CD4-positive, alpha-beta T cell treated with Interleukin-4 for 4 hours (primary cell): ENCODE measurements at places on chromosomes 6 and 20.

DNA sequence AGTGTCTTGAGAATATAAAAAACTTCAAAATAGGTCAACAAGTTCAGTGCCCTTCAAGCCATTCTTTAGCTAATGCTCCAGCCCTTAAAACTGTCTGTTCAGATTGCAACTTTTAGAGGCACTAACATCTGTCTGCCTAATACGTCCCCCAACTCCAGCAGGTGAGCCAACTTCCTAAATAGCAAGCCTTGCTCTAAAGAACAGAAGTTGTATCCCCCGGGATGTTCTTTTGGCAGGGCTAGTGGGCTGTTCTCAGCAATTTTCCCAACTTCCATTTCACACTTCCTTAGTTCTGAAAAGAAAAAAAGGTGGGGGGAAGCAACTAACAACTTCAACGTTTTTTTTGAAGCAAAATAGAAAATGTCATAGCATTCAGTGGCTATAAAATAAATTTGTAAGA lies 290.0 kb upstream of the PTCHD4 start:
- DNase-seq = no peak

DNA sequence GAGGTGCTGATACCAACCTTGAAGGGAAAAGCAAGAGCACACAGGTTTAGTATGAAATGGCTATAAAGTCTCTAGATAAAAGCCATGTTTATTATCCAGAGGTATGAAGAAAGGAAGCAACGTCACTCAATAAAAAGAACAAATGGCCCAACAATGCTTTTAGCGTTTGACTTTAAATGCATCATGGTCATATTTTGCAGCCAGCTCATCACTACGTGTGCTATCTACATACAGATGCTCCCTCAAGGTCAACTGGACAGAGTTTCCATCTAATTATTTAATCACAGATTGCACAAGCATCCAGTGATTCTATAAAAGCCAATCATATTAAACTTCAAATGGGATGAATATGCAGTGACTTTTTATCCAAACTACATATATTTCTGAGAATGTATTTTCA lies 127.6 kb upstream of the SYNDIG1 start:
- no peak for DNase-seq

DNA sequence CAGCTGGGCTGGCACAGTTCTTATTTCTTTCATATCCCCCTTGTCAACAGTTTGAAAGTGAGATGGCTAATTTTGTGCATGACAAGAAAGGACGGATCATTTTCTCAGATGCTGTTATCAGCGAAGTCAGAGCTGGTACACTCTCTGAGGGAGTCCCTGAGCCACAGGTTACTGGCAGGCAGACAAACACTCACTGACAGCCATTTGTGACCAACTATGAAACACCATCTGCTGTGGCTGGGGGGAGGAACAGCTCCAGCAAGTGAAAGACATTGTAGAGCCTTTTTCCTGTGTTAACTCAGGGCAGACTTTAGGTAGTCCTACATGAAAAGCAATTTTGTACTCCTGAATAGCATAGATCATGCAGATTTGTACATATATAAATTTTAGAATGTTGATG lies 22.2 kb downstream of the OLIG3 start:
- no peak for DNase-seq

- no peak for DNase-seq
These were observed 1.4 kb downstream of the CDC5L start for GRCh38 chr6:44388887-44389286.

DNA sequence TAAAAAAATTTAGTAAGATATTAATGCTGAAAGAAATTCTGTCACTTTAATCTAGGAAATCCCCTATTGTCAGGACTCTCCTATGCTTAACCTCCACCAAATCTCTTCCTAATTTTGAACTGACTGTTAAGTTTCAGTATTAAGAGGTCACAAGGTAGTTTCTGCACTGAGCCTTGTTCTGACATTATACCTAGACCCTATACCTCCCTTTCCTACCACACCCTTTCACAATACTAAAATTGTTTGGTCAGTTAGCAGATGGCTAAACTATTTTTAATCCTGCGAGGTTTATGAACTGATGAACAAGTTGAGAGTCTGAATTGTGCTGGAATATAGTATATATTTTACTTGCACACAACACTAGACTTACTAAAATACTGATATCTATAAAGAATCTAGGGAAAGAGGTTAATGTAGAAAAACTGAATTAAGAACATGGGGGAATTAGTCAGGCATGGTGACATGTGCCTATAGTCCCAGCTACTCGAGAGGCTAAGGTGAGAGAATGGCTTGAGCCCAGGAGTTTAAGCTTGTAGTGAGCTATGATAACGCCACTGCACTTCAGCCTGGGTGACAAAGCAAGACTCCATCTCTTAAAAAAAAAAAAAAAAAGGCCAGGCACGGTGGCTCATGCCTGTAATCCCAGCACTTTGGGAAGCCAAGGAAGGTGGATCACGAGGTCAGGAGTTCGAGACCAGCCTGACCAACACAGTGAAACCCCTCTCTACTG lies 51.5 kb downstream of the HBS1L start:
- DNase-seq = no peak

GRCh38 chr6:29875257-29875656 lies 47.6 kb downstream of the HLA-G start:
- no peak for DNase-seq

DNA sequence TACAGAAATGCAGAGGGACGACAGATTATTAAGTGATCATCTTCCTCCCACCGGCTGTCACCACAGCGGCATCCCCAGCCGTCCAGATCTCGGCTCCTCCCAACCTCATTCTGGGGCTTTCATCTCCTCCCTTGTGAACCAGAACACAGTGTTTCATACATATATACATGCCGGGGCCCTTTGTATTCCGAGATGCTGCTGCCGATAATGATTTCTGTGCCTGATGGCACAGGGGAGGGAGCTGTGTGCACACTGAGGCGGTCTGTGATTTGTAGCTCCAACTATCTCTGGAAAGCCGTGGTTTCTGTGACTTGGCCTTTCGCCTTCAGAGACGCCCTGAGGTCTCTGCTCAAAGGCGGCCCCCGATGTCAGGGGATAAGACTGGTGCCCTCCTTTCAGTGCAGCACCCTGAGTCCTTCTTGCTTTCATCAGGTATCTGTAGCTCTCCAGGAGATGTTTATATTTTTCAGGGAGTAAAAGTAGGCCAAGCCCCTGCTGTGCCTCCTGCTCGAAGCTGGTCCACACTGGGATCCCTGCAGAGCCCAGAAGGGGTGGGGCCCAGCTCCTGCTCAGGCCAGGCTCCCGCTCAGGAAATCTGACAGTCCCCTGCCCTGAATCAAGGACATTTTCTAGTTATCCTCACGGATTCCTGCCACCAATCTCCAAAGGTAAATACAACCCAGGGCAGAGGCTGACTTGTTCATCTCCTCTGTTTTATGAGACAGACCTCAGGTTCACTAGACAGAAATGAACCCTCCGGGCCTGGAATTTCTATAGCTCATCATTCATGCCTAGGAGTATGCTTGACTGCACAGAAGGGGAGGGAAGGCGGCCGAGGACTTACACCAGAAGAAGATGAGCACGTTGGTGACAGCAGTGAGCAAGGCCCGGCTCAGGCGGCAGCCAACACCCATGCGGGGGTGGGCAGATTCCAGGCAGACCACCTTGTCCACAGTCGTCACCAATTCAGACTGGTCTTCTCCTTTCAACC lies 11.2 kb downstream of the LEMD2 start:
- no peak for DNase-seq

DNA sequence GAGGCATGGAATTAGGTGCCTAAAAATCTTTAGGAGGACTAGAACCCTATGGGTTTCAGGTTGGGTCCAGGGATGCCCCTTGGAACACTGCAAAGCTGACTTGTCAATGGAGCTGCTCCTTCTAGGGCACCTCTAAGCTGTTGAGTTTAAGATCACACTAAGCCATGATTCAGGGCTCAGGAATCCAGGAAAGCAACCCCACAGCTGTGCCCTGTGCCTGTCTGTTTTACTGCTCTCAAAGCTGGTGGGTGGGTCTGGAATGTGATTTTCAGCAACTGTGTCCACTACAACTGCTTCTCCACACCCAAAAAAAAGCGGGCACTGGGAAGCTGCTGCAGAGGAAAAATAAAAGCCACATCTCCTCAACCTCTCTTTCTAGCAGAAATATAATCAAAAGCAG lies 310.4 kb upstream of the MOCS1 start:
- no peak for DNase-seq

GRCh38 chr6:138526822-138527235 lies 27.5 kb upstream of the NHSL1 start:
- no peak for DNase-seq

DNA sequence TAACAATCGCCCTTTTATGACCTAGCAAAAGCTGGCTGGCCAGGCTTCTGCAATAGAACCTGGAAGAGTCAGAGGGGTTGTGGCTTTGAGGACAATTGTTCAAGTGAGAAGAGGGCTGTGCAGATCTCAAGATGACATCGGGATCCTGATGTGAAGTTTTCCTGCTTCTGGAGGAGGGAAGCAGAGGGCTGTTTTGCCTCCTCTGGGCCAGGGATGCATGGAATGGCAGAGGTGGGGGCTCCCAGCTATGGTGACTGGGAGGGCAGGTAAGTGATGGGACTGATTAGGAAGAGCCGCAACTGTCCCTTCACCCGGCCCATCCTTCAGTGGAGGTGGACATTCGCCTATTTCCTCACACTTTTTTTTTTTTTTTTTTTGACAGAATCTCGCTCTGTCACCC lies 43.4 kb upstream of the BLCAP start:
- DNase-seq = no peak

DNA sequence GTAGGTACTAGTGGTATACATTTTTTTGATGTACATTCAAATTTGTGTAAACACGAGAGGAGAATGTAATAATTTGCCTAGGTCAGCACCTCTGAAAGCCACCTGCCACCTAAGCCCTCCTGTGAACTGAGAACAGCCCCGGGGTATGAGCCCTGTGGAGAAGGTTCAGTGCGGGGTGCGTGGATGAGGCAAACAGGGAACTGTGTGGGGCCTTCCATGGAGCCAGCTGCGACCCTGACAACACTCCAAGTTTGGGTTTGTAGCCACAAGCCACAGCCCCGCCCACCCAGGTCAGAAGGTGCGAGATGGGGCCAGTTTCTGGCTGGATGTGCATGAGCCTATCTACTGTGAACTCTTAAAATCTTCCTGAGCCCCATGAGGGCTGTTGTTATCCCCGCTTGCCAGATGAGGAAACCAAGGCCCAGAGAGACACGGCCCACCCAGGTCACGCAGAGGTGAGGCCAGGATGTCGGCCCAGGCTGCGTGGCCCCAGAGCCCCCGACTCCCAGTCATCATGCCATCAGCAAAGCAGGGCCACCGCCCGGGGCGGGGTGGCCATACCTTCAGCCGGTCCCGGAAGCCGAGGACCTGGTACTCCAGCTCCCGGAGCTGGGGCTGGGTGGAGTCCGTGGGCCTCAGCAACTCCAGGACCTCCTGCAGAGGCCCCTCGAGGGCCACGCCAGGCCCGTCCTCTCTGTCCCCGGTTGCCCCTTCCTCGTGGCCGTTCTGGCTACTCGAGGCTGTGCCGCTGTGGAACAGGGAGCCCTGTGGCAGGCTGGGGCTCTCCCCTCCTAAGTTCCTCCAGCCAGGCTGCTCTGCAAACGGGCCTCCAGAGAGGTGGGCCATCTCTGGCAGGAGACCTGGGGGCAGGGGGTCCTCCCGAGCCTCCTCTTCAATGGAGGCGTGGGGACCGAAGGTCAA lies 89.6 kb downstream of the RIPOR3 start:
- DNase-seq = no peak

- DNase-seq = no peak
These were observed 22.2 kb downstream of the TNXB start for GRCh38 chr6:32086661-32087573.

DNA sequence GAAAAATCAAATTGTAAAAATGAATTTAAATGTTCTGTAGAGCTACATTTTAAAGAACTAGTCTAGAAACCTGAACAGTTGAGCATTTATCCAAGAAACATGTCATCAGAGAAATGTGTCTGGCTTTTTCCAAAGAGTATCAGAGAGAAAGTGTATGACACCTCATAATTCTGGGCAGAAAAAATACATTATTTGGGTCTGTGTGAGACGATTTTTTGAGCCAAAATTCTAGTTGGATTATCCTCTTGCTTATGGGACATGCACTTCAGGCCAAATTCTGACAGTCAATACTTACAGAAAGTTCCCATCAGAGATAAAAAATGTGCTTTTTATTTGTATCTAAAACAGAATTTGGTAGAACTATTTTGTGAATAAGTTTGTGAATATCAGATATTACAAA lies 1242.7 kb downstream of the EPHA7 start:
- DNase-seq = no peak

DNA sequence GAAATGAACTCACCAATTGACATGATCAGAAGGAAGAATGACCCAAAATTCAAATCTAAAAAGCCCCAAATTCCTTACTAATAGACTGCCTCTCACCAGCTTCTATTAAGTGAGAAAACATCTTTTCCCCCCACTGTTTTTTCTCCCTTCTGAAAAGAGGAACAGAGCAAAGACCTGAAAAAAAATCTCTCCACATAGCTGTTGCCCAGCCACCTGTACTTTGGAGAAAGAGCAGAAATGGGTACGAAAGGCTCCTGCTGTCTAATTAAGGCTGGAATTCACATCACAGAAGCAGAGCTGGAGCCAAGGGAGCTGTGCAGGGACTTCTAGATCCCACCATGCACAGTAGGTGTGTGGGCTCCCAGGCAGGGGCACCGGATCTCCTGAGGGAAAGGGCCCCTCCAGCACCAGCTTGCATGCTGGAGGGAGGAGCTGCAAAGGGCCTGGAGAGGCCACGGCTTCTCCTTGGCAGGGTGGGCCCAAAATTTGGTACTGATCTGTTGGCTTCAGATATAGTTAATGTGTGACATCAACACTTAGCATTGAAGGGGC lies 73.2 kb upstream of the DUSP22 start:
- no peak for DNase-seq

GRCh38 chr6:41063884-41064285 lies 8.3 kb downstream of the OARD1 start:
- no peak for DNase-seq

DNA sequence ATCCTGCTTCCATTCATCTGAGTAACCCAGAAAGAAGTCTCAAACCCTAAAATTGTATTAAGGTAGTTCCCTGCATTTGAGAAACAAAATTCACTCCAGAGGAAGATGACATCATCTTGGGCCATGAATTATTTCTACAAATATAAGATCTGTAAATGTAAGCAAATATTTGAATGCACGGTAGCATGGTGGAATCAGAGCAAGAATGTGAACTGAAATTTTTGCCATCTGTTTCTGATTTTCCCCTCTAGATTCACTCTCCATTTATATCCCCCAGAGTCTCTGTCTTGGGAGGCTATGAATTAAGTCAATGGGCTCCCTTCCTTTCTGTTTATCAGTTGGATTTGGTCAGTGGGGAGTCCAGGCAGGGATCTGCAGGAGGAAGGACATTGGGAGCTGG lies 5.8 kb upstream of the MAP3K5 start:
- no peak for DNase-seq
